ENCODE measurements at places on chromosomes 1 and 21. TPM values are rescaled to one million over a fixed set of nuclear protein-coding genes. Genes with fewer than 3 reads are reported as not detected.
A peak's percentile ranks its signal among the peaks of the same experiment; 100 is the strongest.

DNA sequence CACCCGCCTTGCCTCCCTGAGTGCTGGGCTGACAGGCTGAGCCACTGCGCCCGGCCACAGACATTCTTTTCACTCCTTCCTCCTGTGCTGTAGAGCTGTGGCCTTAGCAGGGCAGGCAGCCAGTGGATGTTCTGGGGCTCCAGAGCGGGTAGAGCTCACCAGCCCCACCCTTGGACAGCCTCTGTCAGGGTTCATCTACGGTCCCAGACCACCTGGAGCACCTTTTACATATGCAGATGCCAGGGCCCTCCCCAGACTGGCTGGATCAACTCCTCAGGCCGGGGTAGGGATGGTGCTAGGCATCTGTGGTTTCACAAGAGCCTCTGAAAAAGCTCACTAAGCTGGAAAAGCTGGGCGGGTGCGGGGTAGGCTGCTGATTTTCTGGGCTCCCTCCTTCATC lies 4.6 kb downstream of the ATP13A2 start:
- DNase-seq: no peak

- DNase-seq: no peak
Measured at GRCh38 chr1:243230914-243231313, 24.2 kb downstream of the CEP170 start.

DNA sequence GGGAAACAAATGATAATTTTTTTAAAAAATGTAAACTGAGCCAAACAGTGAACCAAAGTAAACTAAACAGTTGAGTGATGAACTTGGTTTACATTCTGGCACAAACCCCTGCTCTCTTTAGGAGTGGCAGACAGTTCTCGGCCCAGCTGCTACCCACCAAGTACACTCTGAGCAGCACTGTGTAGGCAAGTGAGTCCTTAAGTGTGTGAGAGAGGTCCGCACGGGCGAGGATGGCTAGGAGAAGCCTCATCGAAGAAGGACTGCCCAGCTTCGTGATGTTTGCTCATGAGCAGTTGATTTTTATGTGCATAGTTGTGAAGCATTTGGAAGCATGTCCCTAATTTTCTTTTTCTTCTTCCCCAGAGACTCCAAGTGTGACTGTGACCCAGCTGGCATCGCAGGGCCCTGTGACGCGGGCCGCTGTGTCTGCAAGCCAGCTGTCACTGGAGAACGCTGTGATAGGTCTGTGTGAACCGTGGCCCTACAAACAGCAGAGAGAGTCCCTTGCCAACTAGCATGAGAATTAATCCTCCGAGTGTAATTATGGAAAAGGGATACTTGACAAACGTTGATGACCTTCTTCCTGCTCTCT lies 32.1 kb downstream of the LAMC2 start:
- no peak for DNase-seq

DNA sequence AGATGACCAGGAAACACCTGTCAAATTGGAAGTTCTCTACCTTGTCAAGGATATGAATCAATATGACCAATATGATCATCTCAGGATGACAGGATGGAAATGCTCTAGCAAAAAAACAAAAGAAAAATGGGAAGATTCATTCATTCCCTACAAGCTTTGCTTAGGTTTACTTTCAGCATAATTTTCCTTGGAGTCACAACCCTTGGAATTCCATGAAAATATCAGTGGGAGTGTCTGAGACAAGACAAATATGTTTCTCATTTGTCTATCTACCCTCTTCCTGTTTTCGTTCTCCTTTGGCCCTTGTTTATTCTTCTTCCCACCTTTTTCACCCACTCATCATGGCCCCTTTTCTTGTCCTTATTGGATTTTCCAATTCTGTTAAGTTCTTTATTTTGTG lies 50.6 kb downstream of the COLGALT2 start:
- no peak for DNase-seq

GRCh38 chr1:246907472-246907871 lies 24.3 kb downstream of the AHCTF1 start:
- peak; percentile 23 for DNase-seq

Gene P3R3URF
- total RNA-seq: not detected

- DNase-seq: no peak
Measured at GRCh38 chr1:193118803-193119730, 2.8 kb upstream of the CDC73 start.

Gene LRRC38
- not detected for total RNA-seq

DNA sequence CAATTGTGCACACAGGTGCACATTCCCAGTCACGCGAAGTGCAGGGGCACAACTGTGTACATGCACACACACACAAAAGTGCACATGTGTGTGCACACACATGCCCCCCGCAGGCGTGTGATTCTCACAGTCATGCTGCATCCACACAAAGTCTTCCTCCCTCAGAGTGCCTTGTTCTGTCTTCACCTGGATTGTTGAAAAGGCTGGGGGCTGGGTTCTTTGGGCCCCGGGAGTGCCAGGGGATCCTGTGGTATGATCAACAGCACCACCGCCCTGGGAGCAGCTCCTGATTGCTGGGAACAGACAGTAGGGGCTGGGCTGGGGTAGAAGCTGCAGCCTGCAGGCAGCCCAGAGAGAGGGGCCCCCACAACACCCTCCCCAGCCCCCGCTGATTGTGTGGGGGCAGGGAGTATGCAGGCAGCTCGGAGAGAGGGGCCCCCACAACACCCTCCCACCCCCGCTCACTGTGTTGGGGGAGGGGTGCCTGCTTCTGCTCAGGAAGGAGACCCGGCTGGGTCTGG lies 3.4 kb downstream of the COL18A1 start:
- no peak for DNase-seq

Gene CTSS
- 72.5 TPM for total RNA-seq

Gene COL8A2
- total RNA-seq: 0.22 TPM

- DNase-seq: no peak
Measured at GRCh38 chr21:40732253-40733023, 114.5 kb downstream of the DSCAM start.

Gene HLX
- total RNA-seq: 0.33 TPM

GRCh38 chr1:36609241-36610027 lies 126.7 kb upstream of the CSF3R start:
- DNase-seq: no peak

Gene PLA2G2C
- not detected for total RNA-seq

- DNase-seq: no peak
Measured at GRCh38 chr1:240423246-240423924, 188.6 kb downstream of the GREM2 start.

GRCh38 chr1:186178426-186179043 lies 196.5 kb downstream of the TPR start:
- DNase-seq: no peak
